ENCODE measurements at places on chromosomes 16 and 17.

DNA sequence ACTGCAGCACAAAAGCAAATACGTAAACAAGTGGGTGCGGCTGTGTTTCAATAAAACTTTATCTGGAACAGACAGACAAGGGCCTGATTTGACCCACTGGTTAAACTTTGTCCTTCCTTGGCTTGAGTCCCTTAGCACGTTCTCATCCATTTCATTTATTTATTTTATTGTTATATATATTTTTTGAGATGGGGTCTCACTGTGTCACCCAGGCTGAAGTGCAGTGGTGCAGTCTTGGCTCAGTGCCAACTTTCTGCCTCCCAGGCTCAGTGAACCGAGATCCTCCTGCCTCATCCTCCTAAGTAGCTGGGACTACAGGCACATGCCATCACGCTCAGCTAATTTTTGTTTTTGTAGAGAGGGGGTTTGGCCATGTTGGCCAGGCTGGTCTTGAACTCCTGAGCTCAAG lies 64.3 kb downstream of the MYH11 start:
- DNase-seq: no peak

DNA sequence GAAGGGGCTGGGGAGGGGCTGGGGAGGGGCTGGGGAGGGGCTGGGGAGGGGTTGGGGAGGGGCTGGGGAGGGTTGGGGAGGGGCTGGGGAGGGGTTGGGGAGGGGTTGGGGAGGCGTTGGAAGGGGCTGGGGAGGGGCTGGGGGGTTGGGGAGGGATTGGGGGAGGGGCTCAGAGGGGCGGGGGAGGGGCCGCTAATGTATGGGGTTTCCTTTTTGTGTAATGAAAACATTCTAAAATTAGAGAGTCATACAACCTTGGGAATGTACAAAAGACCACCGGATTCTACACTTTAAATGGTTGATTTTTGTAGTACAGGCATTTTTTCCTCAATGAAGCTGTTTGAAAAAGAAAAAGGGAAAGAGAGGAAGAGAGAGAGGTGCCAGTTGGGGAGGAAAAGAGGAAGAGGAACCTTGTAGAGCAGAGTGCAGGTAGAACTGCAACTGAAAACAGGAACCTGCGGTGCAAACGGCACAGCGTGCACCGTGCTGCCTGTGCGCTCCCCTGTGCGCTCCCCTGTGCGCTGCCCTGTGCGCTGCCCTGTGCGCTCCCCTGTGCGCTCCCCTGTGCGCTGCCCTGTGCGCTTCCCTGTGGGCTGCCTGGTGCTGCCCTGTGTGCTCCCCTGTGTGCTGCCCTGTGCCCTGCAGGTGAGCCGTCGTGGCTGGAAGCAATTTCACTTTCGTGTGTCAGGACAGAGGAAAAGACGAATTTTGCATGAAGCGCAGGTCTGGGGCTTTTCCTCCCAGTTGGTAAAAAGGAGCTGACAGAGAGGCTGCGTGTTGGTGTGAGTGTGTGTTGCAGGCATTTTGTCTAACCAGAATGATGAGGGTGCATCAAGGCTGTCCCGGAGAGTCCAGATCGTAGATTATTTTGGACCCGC lies 40.8 kb downstream of the METRNL start:
- DNase-seq: no peak

DNA sequence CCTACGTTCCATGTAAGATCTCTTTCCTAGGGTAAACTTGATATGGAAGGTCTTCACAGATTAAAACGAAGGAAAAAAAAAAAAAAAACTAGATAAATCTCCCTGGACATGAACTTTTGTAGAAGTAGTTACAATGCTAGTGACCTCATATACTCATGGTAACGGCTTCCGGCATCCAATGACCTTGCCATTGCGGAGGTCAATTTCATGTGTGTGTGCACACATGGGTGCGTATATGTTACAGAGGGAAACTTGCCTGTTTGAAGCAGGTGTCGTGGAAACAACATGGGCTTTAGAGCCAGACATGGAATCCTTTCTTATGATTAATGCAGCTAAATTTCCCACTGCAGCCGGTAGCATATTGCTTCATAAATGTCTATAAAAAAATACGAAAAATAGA lies 435.5 kb downstream of the MAF start:
- no peak for DNase-seq

DNA sequence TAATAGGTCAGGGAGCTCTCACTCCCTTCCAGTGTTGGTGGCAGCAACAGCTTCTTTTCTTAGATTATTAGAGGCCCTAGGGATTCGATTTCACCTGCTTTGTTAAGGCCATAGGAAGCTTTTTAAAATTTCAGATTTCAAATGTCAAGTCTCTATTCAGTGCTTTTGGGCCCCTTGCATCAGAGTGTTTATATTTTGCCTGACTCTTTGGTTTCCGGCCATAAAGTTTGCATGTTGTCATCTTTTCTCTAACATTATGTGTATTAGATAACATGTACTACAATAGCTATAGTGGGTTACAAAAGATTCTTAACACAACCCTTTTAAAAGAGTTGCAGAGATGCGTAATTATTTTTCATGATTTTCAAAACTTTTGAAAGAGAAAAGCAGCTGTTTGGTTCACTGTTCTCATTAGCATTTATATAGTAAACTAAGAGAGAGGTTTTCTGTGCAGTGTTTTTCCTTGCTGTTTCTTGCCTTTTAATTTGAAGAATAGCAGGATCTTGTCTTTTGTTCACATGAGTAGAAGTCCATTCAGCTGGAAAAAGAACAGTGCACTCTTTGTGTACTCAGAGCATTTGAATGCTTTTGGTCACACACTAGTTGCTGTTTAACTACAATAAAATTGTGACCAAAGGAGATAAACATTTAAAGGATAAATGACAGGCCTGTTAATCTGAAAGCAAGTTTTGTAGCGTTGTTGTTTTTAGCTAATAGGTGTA lies 52.5 kb downstream of the FTO start:
- DNase-seq: no peak
